Adrenal gland (tissue), 19 donors: ENCODE measurements at places on chromosomes 5 and 9.

- no peak for DNase-seq
Measured at GRCh38 chr9:81344366-81344765, 345.0 kb downstream of the TLE1 start.

GRCh38 chr9:100417815-100418214 lies 9.1 kb upstream of the MSANTD3 start:
- no peak for DNase-seq

DNA sequence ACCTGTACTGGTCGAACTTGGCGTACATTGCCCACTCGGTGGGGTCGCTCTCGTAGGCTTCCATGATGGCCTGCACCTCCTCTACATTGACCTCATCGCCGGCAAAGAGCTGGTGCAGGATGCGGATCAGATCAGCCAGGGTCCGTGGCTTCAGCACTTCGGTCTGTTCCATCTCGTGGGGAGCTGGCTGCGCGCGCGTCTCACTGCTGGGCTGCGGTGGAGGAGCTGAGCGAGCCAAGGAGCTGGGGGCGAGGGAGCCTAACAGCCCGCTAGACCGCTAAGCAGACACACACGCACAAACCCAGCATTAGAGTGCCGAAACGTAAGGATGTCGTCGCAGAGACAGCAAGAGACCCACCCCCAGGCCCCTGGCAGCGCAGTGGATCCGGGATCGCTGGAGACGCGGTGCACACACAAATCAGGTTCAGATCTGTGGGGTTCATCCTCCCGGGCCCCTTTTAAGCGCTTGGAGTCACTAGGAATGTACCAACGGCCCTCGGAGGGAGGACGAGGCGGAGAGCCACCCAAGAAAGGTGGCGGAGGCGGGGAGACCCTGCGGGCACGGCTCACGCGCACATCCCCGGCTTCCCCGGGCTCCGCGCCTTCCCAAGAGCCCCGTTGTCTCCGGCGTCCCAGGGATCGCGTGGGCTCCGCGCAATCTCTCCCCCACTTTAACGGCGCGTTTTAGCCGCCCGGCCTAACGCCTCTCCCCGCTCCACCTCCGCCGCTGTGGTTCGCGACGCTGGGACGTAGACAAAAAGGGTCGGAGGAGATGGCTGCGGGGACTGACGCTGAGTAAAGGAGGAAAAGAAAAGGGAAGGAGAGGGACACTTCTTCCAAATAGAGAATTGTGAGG lies at the start of gene CDO1:
Gene CDO1 (minus strand): TSS at position 434 of the 856 bp plus-strand sequence. CDS start 262 bp downstream, at position 172.
- DNase-seq, result peak; percentile 81

DNA sequence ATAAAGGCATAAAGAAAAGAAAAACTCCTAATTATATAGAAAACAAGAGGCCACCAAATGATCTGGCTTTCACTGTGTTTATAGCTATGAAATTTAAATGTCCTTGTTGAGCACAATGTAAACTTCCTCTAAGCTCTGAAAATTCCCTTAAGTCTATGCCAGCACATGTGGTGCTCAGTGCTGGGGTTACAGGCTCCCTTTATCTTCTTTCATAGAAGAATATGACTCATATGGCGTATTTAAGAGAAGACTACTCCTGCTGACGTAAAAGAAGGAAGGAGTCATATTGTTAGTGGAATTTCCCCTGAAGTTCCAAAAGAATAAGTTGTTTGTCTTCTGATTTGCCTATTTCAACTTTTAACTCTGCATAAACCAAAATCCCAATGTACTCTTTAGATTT lies 30.4 kb downstream of the RNF145 start:
- peak; percentile 41 for DNase-seq

DNA sequence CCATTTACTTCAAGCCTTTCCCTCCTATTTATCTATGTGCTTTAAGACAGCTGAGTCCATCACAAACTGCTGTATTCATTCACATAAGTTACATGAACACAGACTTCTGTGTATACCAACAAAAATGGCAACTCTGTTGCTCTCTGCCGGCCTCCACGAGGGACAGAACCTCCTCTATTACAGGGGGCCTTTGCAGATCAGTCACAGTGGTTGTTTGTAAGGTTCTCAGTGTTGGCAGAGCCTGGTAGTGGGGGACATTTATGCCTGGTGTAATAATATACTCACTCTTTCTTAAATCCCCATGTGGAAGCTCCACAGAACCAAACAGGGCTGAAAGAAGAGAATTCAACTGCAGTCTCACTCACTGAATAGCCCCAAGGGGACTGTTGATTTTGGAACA lies 76.5 kb downstream of the SLC1A1 start:
- no peak for DNase-seq

DNA sequence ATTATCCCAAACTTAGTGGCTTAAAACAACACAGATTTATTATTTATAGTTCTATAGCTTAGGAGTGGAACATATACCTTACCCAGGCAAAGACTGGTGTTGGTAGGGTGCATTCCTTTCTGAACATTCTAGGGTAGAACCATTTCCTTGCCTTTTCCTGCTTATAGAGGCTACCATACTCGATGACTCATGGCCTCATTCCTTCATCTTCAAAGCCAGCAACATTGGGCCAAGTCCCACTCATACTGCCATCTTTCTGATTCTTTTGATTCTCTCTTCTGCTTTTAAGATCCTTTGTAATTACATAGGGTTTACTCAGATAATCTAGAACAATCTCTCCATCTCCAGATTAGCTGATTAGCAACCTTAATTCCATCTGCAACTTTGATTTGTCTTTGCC lies 452.7 kb upstream of the KLF4 start:
- no peak for DNase-seq

GRCh38 chr5:177382423-177383029 lies 1.7 kb upstream of the SLC34A1 start:
- no peak for DNase-seq

GRCh38 chr9:106146066-106146840 lies 451.9 kb downstream of the TMEM38B start:
- DNase-seq, result no peak

DNA sequence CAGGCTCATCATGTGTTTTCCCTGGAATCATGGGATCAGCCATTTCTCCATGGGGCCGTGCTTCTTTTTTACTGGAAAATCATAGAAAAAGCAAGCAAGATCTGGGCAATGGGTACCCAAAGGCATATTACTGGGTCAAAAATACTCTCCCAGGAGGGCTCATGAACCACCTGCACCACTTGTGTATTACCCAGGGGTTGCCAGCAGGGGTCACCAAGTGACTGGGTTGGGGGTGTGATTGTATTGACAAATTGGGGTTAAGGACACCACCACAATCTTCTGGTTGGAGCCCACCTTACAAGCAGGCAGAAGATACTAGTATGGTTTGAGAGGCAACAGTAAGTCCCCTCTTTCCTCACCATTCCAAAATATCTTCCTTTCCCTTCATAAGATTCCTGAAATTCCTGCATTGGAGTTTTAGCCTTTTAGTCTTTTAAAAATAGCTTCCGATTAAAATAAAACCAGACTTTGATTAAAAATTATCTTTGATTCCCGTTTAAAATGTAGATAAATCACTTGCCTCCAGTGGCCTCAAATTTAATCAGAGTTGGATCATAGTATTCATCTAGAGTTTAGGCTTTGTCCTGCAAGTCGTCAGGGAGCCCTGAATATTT lies 603.3 kb downstream of the KIF4B start:
- DNase-seq, result no peak

GRCh38 chr9:137387114-137387890 lies 35.7 kb downstream of the EXD3 start:
- DNase-seq, result no peak

DNA sequence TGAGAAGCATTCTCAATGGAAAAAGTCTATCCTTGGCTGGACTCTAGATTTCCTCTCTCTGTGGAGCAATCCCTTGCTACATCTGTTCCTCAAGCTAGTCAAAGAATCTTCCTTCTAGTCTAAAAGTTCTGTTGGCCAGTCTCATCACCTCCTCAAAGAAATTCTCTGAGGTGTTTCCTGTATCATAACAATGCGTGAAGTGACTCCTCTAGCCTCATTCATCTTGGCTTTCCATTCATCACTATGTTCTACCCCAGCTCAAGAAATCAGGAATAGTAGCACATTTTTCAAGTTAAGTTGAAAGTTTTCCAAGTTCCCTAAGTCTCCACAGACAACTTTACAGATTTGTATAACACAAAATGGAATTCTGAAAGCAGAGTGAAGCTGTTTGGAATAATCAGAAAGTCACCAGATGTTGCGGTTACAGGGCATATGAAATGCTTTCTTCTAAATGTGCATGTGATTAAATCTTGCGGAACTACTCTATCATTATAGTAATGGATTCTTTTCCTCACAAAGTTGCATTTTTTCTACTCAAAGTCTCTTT lies 176.6 kb upstream of the FREM1 start:
- no peak for DNase-seq

DNA sequence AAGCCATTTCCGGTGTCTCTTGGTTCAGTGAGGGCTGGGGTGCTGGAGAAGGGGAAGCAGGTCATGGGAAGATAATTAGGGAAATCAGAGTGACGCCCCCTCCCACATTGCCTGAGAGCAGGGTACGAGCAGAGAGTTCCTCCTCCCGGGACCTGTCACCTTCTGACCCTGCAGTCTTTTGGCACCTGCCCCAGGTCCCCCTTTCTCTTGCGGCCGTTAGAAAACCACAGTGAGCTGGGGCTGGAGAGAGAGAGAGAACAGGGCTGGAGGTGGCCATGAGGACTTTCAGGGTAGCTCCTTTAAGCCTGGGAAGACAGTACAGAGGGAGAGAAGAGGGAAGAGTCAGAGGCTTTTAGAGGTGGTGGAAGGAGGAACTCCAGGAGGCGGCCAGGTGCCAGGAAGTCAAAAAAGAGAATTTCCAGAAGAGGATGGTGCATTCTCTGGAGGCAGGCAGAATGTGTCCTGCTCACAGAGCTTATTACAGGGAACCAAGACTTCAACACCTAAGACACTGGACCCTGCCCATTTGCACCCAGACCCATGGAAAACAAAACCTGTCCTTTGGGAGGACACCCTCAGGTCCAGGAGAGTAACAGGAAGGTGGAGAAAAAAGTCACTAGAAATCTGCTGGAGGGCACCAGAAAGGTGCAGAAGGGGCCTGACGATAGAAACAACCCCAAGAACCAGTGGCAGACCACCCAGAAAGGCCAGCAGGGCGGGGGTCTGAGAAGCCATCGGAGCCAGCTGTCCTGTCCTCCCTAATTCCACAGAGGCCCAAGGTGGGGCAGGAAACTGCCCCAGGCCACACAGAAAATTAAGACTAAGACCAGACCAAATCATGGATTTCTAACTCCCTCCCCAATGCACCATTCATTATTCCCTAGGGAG lies 6.5 kb upstream of the ACSL6 start:
- no peak for DNase-seq

- no peak for DNase-seq
Measured at GRCh38 chr5:55521881-55522280, 12.9 kb downstream of the PLPP1 start.

DNA sequence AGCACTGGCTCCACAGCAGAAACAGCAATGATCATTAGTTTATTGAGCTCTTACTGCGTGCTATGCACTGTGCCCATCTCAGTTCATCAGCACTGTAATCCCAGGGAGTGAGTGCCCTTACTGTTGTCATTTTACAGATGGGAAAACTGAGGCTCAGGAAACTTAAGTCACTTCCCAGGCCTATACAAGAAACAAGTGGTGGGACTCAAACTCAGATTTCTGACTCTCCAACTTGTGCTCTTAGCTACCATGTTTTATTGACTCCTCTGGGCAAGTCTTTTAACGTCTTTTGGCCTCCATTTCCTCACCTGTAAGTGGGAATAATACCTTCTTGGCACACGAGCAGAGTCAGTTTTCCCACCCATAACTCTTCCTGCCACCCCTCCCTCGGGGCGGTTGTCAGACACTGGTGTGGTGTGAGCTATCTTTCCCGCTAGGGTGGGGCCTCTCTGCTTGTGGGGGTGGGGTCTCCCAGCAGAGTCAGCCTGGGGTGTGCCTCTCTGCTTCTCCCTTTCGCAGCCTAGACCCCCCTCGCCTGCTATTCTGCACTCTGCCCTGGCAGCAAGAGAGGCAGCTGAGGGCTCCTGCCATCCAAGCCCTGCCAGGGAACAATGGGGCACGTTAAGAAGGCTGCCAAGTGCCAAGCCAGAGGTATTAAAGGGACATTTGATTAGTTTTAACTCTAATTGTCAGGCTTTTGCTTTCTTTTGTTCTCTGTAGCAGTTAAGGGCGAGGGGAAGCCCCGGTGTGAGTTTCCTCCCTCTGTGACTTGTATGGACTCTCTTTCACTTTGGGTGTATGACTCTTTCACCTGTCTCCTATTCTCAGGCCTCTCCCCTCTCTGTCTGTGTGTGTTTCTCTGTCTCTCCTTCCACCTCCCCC lies 12.1 kb downstream of the GALNT10 start:
- no peak for DNase-seq

DNA sequence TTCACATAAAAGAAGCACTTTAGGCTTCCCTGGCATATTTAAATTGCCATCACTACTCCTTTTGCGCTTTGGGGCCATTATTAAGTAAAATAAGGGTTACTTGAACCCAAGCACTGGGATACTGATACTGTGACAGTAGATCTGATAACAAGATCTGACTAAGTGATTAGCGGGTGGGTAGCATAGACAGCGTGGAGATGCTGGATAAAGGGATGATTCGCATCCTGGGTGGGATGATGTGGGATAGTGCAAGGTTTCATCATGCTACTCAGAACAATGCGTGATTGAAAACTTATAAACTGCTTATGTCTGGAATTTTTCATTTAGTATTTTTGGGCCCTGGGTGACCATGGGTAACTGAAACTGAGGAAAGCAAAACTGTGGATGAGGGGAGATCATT lies 75.1 kb downstream of the PTTG1 start:
- DNase-seq, result no peak

DNA sequence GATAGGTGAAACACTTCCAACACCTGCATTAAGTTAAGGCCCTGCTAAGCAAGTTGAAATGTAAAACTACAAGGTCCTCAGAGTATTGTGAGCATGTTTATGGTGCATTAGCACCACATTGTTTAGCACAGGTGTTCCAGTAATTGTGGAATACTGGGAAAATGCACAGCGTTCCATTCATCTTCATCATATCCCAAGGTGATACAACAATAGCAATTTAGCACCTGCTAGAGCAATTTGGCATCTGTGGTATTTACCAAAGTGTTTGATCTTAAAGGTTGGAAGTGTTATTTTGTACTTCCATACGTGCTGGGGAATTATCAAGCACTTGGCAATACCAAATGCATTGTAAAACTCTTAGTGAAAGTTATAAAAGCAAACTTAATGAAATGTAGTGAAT lies 266.8 kb downstream of the CYLC2 start:
- DNase-seq, result no peak

DNA sequence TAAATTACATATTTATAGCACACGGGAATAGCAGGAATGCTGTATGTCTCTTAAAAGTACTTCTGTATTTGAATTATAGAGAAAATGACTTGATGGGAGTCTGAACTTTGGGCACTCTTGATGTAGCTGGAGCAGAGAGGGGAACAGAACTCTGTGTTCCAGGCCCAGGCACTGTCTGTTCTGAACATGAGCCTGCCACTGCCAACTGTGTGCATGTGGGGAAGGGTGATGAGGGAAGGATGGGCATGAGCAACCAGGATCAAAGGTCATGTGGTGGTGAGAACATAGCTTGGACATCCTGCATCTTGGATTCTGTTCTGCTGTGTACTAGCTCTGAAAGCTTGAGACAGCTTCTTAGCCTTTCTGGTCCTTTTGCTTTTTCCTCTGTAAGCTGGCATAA lies 16.4 kb upstream of the ZBED3 start:
- no peak for DNase-seq
